ENCODE measurements at places on chromosomes 16 and 17. TPM values are rescaled to one million over a fixed set of nuclear protein-coding genes. Genes with fewer than 3 reads are reported as not detected.

The CFAP20 gene
- total RNA-seq, result 52.6 TPM

The CHST5 gene
- total RNA-seq, result not detected

The CD300A gene
- not detected for total RNA-seq

The SULT1A1 gene
- total RNA-seq, result 5.2 TPM

The TBC1D3E gene
- total RNA-seq, result not detected

The SLC13A2 gene
- total RNA-seq, result not detected

The AOC3 gene
- not detected for total RNA-seq

The RNF157 gene
- total RNA-seq, result 0.29 TPM

The TBC1D28 gene
- total RNA-seq, result not detected

Measured in myometrial cell (primary cell).